ENCODE measurements at places on chromosomes 4 and X.

- DNase-seq: no peak
Measured at GRCh38 chr4:5893591-5893990, 705 bp upstream of the CRMP1 start.

DNA sequence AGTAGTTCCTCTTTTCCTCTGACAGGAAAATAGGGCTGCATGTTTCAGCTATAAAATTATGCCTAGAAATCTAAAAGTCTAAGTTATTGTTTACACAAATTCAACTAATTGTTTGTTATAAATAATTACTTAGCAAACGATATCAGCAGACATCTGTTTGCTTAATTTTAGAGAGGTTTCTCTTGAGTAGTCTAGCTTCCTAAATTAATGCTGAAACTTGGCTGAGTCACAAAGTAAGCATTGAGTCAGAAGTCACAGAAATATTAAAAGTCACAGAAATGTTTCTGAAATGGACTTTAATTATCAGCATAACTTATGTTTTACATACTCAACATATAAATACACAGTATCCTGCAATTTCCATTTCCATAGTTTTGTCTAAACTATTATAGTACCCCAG, 1044.0 kb downstream of the CCSER1 start:
- DNase-seq: no peak

DNA sequence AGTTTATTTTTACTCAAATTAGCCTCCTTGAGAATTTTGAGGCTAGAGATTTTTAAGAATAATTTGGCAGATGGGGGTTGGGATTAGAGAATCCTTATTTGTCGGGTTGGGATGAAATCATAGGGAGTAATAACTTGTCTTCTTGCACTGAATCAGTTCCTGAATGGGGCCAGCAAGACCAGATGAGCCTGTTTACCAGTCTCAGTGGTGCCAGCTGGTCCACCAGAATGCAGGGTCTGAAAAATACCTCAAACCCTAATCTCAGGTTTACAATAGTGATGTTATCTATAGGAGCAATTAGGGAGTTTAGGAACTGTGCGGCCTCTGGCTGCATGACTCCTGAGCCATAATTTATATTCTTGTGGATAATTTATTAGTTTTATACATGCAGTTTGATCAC, 705.9 kb upstream of the AGA start:
- DNase-seq: no peak

DNA sequence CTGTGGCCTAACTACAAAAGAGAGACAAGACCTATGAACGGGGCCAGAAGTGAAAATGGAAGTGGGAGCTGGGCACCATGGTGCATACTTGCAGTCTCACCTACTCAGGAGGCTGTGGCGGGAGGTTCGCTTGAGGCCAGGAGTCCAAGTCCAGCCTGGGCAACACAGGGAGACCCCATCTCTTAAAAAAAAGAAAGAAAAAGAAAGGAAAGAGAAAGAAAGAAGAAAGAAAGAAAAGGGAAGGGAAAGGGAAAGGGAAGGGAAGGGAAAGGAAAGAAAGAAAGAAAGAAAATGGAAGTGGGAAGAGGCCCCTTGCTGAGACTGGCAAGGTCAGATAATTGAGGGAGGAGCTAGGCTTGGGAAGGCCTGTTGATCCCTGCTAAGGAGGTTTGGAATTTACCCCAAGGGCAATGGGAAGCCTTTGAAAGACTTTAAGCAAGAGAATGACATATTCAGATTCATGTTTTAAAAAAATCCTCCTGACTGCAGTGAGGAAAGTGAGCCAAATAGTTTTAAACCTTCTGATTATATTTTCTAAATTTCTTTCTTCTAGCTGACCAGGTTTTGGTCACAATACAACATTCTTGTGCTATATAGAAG, 17.7 kb upstream of the HERC5 start:
- no peak for DNase-seq

DNA sequence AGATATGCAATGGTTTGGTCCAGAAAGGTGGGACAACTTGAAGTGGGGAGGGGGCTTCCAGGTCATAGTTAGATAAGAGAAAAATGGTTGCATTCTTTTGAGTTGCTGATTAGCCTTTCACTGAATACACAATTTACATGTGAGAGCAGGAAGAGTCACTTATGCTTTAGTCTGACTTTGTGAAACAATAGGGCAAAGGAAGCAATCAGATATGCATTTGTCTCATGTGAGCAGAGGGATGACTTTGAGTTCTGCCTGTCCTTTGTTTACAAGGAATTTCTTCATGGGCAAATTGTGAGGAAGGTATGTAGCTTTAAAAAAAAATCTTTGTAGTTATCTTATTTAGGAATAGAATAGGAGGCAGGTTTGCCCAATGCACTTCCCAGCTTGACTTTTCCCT, 12.9 kb downstream of the SMIM9 start:
- no peak for DNase-seq

DNA sequence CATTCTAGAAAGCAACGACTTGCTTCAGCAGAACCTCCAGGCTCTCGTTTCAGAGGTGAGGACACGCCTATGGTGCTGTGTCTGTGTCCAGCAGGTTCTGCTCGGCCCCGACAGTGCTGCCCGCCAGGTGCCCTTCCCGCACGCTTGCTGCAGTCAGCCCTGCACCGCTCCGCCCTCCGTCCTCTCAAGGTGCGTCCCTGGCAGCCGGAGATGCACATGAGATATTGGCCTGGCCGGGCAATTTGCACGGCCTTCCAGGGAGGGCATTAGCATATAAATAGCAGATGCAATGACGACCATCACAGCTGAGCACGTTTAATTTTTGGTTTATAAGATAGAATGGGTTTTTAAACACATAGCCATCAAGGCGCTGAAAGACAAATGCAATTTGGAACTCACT, 14.4 kb downstream of the UVSSA start:
- no peak for DNase-seq

GRCh38 chr4:7980036-7980435, 40.4 kb upstream of the AFAP1 start:
- DNase-seq: no peak

GRCh38 chr4:119124352-119124751, 11.3 kb upstream of the MYOZ2 start:
- DNase-seq: no peak

GRCh38 chr4:151537687-151538086, 128.7 kb downstream of the FHIP1A start:
- no peak for DNase-seq

DNA sequence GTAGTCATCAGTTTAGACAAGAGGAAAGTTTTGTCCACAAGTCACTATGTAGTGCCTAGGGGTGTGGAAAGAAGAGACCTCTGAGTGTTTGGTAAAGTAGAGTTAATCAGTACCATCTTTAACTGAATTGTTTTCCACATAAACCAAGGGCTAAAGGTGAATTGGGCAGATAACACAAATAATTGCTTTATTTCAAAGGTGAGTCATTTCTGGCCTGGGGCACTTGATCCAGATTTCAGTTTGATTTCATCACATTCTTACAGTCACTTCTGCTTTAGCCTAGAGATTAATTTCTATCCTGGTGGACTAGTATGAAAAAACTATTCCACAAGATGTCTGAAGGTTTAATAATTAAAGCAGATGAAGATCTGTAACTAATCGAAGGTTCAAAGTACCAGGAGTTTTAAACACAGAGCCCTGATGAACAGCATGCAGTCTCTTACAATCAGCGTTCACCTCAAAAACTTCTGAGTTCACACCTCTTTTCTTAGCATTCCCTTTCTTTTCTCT, 74.5 kb upstream of the BOD1L1 start:
- DNase-seq: no peak

DNA sequence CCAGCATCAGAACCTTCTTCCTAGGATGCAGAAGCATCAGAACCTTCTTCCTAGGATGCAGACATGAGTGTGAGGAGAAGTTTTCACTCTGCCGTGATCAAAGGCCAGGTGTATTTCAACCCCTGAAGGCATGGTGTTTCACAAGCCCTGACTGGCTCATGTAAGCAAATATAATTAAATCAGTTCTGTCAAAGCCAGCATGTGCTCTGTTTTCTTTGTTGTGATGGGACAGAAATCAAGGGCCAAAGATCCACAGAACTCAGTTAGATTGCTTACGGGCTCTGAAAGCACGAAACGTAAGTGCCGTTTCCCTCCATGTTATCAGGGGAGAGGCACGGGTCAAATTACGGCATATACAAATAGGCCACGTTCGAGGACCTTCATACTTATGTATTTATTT, 32.0 kb upstream of the CLDN24 start:
- no peak for DNase-seq

GRCh38 chr4:26751838-26752237, 108.8 kb upstream of the STIM2 start:
- DNase-seq: no peak

DNA sequence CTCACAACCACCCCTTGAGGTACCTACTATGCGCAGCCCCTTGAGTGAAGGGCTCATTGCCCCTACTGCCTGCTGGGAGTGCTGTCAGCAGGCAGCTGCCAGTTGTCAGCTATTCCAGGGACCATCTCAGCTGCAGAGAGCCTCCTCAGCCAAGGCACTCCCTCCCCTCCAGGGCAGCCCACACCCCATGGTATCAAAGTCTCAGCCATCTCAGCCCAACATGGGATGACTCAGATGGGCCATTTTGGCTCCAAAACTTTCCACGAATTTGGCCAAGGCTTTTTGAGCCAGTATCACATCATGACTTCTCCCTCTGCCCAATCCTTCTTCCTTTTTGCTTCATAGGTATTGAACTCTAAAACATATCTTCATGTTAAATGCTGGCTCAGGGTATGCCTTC, 61.4 kb upstream of the MAP3K15 start:
- no peak for DNase-seq

DNA sequence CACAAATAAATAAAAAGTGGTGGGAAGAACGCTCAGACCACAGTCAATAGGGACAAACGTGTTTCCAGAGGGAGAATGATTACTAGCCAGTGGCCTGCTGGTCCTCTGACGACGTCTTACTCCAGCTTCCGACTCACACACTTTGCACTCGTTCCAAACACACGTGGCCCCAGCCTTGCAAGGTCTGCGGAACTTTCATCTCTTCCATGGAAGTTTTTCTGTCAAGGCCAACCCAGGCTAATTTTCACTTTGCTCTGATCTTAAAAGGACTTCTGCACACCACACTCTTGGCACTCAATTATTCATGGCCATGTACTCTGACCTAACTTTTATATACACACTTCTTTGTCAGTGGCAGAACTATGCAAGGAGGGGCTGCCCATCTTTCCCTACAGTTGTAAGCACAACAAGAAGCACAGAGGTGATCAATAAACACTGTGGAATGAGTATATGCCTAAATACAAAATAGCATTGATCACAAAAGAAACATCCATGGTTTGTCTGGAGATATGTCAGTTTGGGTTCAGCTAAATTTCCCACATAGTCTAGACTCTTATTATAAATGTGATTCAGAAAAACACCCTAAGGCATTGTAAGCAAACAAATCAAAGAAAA, 69.4 kb downstream of the STX18 start:
- no peak for DNase-seq

DNA sequence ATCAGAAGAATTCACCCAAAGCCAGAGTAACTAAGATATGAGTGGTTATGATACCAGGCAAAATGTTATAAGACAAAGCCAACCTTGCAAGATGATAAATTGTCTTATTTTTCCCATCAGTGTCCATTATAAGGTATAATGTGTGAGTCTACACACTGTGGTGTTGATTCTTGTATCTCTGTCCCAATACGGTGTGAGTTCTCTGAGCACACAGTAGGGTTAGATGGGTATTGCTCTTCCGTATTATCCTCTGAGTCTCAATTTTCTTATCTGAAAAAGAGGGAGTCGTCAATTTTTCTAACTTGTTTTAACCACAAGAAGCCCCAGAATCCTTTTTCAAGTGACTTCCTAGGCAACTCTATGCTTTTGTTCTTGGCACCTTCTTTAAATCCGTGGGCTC, 69.9 kb downstream of the HMGB2 start:
- no peak for DNase-seq

GRCh38 chrX:134457708-134458107, 2.3 kb upstream of the HPRT1 start:
- DNase-seq: no peak

- DNase-seq: no peak
Measured at GRCh38 chr4:93031431-93032098, 727.8 kb downstream of the GRID2 start.

DNA sequence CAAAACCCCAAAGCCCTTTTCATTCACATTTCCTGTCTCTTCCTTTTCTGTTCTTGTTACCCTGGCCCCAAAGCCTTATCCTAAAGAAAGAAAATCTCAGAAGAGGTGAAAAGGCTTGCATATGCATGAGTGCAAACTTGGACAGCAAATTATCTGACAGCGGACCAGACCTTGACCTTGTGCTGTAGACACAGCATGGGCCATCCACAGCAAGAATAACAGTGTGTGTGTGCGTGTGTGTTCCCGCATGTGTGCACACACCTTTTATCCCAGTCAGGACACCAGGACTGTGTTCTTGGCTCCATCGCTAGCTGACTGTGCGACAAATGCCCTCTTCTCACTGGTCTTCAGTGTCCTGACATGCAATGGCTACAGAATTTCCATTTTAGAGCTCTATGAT, 35.3 kb downstream of the ZBTB49 start:
- no peak for DNase-seq

- DNase-seq: no peak
Measured at GRCh38 chr4:150010525-150011126, 67.6 kb upstream of the DCLK2 start.

DNA sequence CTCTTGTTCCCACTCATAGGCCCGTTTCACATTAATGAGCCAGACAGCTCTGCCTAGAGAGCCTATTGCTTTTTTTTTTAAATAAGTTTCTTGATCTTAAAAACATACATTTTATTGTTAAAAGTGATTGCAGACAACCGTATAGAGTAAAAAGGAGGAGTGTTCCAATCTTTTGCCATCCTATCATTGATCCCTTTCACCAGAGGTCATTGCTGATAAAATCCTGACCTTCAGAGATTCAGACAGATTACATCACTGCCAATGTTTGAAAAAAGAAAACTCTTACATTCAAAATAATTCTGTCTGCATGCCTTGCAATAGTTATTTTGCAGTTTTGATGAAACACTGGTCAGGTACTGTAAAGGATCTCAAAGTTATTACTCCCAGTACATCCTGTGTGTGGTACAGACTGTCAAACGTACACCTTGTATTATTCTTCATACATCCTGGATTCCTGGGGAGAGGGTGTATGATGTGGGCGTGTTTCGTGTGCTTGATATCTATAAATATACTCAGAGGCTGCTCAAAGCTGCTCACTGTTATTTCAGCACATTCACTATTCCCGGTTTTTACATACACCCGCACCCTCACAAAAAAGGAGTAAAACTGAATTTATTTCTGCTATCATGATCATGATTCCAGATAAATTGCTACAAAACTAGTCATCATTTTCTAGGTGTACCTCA, 15.4 kb upstream of the KLHL2 start:
- DNase-seq: no peak

DNA sequence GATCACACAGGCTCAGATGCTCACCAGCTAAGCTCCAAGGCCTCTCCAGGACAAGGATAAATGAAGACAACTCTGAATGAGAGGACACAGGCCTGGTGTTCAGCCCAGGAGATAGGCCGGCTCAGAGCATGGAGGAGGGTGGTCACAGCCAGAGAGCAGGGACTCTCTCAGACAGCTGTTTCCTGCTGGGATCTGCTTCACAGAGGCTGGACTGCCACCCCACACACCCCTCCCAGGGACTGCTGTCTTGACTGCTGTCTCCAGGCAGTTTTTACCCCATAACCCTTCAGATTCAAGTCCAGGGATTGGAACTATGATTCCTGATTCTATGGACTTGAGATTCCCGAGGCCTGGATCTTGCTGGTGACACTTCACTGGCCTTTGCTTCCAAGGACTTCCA, 89.0 kb downstream of the SMIM20 start:
- no peak for DNase-seq

Measured in stimulated activated CD4-positive, alpha-beta T cell treated with anti-CD3 and anti-CD28 coated beads, Interleukin-4, amount 100 ng/mL, for 1 hour (primary cell).